ENCODE measurements at places on chromosomes 11 and 22.

DNA sequence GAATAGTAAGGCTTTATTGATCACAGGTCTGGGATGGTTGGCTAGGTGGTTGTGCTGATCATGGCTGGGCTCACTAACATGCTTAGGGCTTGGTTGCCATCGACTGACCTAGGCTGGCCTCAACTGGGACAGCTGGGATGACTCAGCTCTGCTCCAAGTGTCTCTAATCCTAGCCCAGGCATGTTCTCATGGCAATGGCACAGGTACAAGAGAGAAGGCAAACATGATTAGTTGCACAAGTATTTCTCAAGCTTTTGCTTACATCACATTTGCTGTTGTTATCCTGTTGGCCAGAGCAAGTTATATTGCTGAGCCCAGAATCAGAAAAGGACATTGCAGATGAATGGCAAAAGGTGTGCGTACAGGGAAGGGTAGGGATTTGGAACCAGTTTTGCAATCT, 68.5 kb upstream of the SLC35C1 start:
- DNase-seq, result no peak

DNA sequence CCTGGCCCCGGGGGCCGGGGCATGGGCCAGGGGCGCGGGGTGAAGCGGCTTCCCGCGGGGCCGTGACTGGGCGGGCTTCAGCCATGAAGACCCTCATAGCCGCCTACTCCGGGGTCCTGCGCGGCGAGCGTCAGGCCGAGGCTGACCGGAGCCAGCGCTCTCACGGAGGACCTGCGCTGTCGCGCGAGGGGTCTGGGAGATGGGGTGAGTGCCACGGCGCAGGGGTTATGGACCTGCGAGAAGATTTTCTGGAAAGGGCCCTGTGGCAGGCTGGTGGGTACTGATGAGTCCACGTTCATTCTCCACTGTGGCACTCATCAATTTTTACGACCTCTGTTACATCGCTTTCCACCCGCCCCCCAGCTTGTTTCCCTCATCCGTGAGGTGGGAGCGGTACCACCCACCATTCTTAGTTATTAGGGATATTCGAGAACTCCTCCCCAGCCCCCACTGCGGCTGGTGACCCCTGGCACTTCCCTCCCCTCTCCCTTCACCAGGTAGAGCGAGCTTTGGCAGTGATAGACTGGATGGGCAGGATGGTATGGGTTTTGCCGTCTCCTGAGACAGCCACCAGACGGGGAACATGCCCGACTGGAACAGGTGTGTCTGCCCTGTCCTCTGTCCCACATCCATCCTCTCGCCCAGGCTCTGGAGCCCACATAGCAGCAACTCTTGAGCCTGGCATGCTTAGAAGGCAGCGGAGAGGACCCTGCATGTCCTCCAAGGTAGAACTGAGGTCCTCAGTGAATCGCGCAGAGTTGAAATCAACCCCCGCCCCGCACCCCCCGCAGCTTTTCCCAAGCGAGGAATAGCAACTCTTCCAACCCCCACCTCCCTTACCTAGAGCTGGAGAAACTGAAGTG, 562 bp downstream of the DGAT2 start:
- DNase-seq, result peak; percentile 32

- no peak for DNase-seq
Observed at GRCh38 chr22:30015229-30015797, 65.0 kb upstream of the HORMAD2 start.

DNA sequence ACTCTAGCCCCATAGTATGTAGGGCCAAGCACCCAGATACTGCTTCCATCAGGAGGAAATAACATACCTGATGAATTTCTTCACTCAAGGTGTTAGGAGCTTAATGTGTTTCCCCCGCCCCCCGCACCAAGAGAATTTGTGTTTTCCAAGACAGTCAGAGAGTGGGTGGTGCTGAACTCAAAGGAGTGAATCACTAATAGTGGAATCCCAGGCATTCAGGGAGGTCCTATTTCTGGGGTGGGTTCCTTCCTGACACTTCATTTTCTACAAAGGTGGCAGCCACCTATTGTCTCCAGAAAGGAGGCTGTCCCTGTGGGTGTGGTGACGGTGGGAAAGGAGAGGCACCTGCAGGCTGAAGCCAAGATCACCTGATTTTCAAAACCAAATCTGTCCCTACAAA, 50.8 kb upstream of the ELF5 start:
- DNase-seq, result no peak

DNA sequence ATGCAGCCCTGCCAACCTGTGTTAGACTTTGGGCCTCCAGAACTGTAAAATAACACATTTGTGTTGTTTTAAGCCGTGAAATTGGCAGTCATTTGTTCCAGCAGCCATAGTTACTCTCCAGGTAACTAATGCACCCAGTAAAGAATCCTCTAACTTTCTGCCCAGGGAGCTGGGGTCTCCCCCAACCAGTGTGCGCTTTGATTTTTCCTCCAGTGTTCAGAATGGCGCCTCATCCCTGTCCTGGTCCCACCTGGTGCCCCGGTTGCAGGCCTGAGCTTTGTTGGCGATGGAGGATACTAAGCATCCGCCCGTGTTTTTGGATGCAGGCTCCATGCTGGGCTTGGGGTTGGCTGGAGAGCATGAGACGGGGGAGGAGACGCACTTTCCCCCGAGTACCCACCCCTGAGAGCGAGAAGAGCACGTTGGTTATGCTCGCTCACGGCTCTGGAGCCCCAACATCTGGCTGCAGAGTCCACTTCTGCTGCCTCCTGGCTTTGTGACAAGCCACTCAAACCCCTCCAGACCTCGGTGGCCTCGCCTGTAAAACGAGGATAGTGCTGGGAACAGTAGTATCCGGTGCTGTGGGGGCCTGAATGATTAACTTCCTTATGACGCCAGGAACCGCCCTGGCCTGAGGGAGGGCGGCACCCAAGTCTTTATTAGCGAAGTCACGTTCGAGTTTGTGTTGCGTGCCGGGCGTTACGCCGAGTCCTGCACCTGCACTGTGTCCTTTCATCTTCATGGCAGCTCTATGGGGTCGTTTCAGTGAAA, 25.8 kb downstream of the MRGPRD start:
- DNase-seq, result no peak

DNA sequence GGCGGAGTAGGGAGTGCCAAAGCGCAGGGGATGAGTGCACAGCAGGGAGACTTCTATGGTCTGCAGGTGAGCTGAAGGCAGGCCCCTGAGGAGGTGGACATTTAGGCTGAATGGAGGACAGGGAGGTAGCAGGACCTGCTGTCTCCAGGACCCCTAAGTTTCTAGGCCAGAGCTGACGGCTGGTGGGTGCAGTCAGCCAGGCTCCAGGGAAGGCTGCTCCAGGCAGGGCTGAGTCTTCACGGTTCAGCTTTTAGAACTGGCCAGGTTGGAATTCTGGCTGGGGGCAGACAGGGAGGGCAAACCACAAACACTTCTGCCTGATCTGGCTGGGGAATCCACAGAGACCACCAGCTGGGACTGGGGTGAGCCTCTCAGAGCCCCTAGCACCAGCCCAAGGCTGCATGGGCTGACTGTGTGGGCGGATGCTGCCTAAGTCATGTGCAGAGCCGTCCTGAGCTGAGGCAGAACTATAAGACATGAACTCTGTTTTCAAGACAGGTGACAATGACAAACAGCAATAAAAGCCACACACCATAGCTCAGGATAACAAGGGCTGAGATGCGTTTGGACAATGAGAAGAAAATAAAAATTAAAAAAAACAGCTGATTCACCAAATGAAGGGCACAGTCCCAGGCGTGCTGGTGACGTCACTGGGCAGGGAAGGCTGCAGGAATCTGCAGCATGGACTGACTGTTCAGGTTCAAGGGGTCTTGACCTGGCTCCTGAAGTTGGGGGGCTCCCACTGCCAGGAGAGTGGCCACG, 10.4 kb upstream of the MALAT1 start:
- DNase-seq, result no peak

GRCh38 chr11:22510741-22511140, 114.9 kb downstream of the FANCF start:
- no peak for DNase-seq

DNA sequence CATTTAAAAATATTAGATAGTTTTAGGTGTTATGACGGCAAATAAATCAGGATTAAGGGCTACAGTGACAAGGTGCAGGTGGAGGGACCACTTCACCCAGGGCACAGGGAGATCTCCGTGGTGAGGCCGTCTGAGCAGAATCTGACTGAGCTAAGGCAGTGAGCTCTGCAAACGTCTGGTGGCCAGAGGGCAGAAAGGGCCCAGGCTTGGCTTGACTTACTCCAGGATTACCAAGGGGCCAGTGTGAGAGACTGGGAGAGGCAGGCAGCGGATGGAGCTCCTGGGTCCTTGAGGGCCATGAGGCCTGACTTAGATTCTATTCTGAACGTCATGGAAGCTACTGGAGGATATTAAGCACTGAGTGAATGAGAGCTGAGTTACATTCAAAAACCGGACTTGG, 125.9 kb upstream of the B3GAT1 start:
- no peak for DNase-seq

DNA sequence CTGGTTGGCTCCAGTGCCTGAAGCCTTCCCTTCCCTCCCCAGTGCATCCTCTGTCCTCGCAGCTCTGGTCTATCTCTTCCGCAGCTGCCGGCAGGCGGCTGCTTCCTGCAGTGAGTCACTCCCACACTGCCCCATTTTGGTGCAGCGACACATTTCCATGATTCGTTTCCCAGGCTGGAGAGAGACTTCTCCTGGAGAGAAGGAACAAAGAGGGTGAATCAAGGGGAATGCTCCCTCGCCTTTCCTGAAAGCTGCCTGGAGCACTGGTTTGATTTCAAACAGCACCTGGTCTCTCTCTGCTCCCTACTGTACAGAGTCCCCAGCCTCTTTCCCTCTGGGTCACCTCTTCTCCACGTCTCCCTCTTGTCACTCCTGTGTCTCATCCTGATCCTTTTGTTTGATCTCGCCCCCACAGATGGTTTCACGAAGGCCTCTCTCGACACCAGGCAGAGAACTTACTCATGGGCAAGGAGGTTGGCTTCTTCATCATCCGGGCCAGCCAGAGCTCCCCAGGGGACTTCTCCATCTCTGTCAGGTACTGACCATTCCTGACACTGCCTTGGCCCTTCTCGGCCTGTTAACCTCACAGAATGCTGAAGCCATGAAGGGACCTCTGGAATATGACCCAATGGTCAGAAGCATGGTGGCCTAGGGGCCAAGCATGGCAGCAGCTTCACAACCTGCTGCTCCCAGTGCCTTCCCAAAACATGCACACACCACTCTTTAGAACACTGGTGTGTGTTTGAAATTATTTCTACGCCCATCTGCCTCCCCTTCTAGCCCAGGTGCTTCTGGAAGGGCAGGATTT, at the start of gene TMA7B:
TSS of gene TMA7B (plus strand) at position 758 of the 808 bp plus-strand sequence. CDS start 3,978 bp downstream, outside the sequence.
- peak; percentile 31 for DNase-seq

GRCh38 chr11:409008-409599, 5.7 kb downstream of the SIGIRR start:
- DNase-seq, result no peak

DNA sequence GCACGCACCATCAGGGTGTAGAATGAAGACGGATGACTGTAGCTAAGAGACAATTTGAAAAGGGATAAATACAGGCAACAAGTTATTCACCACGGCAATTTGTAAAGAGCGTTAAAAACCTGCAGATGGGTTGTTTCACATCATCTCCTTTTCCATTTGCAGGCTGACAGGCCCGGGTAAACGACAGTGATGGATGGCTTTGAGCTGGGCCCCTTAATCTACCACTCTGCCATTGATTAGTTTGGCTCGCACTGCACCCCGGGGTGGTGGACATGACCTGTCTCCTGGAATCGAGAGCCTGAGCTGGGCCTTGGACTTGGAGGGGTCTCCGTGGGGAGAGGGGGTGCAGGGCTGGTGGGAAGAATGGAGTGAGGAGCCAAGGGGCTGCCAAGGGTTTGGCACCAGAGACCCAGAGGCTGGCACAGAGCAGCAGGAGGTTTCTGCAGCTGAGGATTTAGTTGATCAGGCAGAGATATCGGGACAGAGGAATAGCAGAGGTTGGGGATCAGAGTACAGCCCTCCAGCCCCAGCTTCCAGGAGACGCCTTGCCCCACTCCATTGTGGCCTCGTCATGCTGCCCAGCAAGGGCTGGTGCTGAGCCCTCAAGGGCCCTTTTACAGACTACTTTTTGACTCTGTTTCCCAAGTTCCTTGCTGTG, 110.6 kb upstream of the NECTIN1 start:
- DNase-seq, result no peak

DNA sequence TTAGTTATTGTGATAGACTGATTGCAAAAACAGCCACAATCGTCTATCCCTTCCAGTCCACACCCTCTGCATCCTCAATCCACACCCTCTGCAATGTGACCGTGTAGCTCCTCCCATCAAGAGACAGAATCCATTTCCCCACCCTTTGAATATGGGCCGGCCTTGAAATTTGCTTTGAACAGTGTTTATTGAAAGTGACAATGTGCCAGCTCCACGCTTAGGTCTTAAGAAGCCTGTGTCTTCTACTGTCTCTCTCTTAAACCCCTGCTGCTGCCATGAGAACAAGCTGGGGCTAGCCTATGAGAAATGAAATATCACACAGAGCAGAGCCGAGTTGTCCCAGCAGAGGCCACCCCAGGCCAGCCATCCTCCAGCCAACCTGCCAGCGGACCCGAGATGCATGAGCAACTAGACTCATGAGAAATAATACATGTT, 22.3 kb upstream of the MICAL2 start:
- DNase-seq, result no peak

DNA sequence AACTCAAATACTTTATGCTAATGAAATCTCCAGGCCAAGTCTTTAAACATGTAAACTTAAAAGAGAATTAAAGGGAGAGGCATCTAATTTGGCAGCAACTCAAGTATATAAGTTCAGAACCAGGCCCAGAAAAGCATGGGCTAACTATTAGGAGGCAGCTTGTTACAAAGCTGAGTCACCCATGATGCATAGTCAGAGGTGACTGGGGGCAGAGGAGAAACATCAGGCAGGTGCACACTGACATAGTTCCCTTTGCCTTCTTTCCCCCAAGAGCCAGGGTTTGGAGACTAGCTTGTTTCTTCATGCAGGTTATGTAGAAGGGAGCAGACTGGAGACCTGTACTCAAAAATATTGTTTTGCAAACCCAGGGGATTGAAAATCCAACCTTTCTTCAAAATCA, 619.0 kb downstream of the SOX6 start:
- no peak for DNase-seq

- DNase-seq, result no peak
Observed at GRCh38 chr22:24068377-24068680, 57.2 kb downstream of the CABIN1 start.

- DNase-seq, result no peak
Observed at GRCh38 chr11:116792869-116793771, 1.4 kb upstream of the APOA5 start.

- DNase-seq, result peak; percentile 48
Observed at GRCh38 chr11:130677486-130678153, 229.2 kb downstream of the ADAMTS15 start.

GRCh38 chr22:17162731-17163130, 3.7 kb upstream of the HDHD5 start:
- no peak for DNase-seq

- no peak for DNase-seq
Observed at GRCh38 chr22:31631436-31631835, 30.6 kb downstream of the PISD start.

All from WTC11 (cell line).